ENCODE measurements at places on chromosomes 4 and X.

GRCh38 chrX:149871940-149872339, 9.0 kb upstream of the MAGEA8 start:
- peak; percentile 63 for DNase-seq

GRCh38 chr4:172546782-172547181, 621.8 kb upstream of the GALNT7 start:
- DNase-seq = no peak

DNA sequence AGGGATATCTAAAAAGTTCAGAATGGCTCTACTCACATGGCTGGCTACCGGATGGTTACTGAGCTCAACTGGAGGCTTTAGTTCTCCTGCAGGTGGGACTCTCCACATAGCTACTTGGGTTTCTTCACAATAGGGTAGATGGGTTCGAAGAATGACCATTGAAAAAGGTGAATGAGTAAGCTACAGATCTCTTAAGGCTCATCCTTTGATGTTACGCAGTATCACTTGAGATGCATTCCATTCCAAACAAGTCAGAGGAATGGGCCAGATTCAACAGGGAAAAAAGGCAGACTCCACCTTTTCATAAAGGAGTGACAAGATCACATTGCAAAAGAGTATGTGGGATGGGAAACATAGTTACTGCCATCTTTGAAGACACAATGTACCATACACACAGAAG, 52.6 kb downstream of the DDX53 start:
- no peak for DNase-seq

DNA sequence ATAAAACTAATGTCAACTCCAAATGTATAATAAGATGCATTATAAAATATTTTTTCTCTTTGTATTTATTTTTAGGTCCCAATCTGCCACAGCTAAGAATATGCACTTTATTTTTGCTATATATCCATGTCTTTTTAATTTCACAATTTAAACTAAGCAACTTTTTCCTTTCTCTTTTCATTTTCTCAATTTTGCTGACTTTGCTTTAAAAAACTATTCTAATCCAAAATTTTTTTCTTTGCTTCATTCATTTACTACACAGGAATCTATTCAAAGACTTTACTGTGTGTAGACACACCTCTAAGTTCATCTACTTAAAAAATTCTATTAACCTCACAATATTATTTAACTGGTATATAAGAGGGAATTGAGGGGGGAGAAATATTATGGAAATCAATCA, 201.9 kb downstream of the ADGRA3 start:
- DNase-seq = no peak

GRCh38 chr4:1518997-1519700, 112.9 kb upstream of the NKX1-1 start:
- DNase-seq = no peak

GRCh38 chr4:121666091-121666679, 30.6 kb downstream of the ANXA5 start:
- no peak for DNase-seq

DNA sequence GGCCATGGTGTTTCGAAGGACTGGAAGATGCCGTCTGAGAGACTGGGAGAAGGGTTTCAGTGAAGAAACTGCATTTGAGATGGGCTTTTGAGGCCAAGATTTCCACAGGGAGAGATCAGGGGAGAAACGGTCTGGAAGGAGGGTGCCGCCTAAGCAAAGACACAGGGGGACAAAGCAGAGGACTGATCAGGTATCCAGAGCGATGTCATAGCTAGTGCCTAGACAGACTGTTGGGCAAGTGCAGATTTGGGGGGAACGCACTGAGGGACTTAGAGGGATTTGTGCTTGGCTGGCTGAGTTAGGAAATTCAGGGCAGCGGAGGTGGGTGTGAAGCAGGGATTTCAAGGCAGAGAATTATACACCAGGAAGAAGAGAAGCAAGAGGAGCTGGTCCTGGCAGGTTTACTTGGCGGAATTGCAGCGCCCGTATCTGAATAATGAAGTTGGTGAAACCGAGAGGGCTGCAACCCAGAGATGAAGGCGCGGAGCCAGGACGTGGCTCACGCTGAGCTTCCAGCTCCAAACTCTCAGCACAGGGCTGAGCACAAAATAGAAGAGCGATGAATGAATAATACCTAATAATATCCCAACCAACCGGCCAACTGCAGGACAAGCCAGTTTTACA, 106.9 kb downstream of the MAML3 start:
- no peak for DNase-seq
